GM12892 (cell line): ENCODE measurements at places on chromosomes 13 and 19.

DNA sequence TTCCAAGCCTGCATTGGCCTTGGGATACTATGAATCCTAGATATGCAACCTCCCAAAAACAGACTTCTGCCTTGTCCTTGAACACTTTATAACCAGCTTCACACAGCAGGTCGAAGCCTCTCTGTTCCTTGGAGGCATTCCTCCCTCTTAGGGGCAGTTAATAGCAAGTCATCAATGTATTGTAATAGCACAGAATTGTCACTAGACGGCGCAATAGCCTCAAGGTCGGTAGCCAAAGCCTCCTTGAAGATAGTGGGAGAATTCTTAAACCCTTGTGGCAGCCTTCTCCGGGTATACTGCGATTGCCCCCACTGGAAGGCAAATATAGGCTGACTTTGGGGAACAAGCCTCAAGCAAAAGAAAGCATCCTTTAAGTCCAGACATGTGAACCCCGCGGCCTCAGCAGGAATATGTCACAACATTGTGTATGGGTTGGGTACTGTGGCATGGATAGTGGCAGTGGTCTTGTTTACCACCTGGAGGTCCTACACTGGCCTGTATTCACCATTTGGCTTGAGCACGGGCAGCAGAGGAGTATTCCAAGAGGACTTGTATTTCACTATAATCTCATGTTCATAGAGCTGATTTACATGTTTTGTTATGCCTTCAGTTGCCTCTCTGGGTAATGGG is 61.1 kb downstream of the ZNF431 start:
- no peak for DNase-seq

DNA sequence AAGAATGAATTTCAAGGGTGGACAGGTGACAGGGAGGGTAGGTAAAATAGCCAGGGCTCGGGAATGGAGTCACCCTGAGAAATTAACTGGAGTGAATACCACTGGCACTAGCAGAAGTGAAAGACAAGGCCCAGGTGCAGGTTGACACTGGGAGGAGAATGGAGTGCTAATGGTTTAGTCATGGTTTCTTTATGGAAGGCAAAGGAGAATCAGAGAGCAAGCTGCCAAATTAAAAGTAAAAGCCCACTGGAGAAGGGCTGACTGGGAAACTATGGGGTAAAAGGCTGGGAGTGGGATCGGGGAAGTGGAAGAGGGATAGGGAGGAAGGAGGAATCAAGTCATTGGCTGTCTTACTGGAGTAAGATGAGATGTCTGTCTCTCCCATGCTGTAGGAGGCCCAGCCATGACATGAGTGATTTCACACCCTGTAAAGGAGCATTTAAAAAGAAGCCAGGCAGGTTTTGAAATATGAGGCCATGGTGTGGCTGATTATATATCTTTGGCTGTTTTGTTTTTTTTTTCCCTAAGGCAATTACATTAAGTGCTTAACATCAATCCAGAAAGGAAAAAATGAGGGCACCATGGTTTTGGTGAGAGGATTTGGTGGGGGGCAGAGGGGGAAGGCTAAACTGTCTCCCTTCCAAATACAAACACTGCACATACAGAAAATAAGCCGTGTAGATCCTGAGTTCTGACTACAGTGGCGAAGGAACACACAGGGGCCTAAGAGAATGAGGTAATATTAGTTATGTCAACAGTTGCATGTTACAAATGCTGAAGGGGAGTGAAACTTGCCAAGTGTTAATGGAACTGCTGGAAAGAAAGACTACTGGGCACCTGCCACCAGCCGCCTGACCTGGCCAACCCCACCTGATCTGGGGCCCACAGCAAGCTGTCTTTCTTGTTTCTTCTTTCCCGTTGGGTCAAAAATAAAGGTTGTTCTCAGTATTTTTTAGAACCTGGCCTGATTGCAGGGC is 183.5 kb upstream of the TSC22D1 start:
- no peak for DNase-seq

- no peak for DNase-seq
Measured at GRCh38 chr13:65724226-65724625, 1505.9 kb downstream of the PCDH9 start.

GRCh38 chr19:31350033-31350692 is 927 bp upstream of the TSHZ3 start:
- no peak for DNase-seq

GRCh38 chr13:49346460-49346859 is 97.4 kb downstream of the CAB39L start:
- DNase-seq, result no peak

DNA sequence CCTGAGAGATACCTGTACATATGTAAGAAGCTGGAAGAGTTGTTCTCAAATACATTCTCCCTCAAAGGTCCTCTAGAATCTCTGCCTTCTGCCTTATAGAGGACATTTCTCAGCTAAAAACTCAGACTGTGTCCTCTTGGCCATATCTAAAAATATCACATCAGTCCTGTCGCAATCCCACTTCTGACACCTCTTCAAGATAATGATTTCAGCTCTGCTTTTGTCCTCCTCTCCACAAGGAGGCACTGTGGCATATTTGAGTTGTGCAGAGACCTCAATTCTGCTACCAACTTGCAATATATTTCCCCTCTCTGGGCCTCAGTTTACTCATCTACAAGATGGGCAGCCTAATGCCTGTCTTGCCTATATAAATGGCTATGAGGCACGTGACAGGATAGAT is 16.6 kb downstream of the ADAMTS10 start:
- DNase-seq, result no peak

GRCh38 chr13:33908116-33908515 is 90.2 kb downstream of the RFC3 start:
- DNase-seq, result no peak

GRCh38 chr13:98539666-98540065 is 37.2 kb downstream of the STK24 start:
- DNase-seq, result no peak

DNA sequence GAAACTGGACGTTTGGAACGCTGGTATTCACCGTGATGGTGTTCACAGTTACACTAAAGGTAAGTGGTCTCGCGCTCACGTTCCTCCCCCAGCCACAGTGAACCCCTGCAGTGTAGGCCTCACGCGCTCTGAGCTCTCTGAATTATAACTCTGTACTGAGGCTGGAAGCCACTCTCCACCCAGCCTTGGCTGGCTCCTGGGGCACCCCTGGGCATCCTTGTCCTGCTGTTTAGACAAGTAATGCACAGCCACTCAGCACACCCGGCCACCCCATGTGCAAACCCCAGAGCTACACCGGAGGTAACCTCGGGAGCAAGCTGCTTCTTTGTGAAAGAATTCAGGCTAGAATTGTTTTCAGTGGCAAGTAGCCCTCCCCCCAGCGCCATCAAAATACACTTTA is 97.3 kb upstream of the MCF2L start:
- DNase-seq, result no peak

DNA sequence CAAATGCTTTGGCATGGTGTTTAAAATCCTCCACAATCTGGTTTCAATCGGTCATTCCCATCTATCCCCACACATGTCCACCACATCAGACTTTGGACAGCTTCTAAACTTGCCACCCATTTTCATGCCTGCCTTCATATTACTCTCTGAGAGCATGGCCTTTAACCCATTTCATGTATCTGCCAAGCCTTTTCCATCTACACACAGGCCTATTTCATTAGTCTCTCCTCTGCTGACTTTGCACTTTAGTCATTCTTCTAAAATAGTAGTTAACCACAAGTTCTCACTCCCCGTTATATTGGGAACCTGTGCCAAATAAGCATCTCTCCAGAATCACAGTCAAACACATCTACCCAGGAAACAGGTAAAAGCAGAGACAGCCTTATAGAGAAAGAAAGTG is 142.2 kb downstream of the MZT1 start:
- DNase-seq, result no peak

DNA sequence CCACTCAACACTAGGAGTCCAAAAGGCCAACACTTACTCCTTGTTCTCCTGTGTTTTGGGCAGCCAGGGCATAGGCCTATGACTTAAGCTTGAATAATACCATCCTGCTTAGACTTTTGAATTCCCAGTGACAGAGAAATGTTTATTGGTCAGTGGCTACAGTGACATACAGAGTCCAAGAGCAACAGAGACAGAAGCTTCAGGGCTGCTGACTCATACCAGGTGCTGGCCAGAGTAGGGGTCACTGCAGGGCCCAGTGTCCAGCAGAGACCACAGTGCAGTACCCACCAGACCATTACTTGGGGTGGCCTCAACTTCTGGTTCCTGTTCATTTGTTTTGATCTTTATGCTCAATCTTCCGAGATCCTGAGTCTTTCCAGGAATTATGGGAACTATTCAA is 6.0 kb upstream of the FREM2 start:
- DNase-seq, result no peak

DNA sequence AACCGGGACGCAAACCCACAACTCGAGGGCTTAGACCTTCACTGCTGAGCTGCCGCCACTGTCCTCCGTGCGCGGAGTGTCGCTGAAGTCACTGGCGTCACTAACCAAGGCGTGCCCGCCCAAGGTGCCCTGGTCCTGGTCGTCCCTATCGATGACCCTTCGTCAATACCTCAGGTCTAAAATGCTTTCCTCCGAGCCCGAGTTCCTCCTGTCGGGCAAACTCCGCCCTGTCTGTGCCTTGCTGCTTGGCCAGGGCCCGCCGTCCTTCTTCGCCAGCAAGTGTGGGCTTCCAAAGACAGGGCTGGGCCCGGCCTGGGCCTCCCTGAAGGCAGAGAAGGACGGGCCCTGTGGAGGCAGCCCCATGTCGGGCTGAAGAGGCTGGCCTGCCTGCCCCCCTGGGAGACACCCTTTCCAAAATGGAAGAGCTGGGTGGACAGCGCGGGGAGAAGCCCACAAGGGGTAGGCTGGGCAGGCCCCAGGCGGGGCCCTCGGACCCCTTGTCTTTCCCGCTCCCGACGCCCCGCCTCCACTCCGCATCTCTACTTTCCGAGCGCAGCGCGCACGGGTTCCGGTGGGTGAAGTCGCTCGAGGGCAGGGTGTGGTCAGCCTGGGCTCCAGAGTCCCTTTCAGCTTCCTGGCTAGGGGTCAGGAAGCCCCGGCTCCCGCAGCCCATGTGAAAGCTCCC is 13.4 kb downstream of the RB1 start:
- DNase-seq, result no peak

- DNase-seq, result no peak
Measured at GRCh38 chr13:20610006-20610405, 43.0 kb downstream of the IFT88 start.

GRCh38 chr13:104461049-104461448 is 1394.8 kb upstream of the SLC10A2 start:
- no peak for DNase-seq

- DNase-seq, result no peak
Measured at GRCh38 chr13:111403266-111403665, 82.8 kb downstream of the TEX29 start.

DNA sequence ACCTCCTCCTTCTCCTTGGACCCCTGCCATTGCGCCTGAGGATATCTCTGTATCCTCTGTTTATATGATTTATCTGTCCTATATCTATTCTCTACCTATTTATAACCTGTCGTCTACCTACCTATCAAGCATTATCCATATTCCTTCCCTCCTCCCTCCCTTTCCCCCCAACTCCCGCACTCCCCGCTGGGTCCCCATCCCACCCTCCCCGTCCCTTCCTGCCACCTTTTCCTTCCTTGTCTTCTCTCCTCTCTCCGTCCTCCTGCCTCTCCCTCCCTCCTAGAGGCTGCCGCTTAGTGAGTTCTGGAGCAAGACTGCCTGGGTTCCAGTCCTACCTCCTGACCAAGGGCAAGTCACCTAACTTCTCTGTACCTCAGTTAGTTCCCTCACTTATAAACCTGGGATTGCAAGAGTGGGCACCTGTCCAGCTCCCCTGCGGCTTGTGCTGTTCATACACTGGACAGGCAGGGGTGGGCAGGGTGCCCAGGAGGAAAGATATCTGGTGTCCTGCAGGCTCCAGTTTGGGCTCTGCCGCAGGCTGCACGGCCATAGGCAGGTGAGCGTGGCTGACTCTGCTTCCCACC is 16.1 kb downstream of the TTYH1 start:
- DNase-seq, result no peak

- DNase-seq, result peak; percentile 14
Measured at GRCh38 chr19:16038196-16038695, 38.0 kb upstream of the TPM4 start.

DNA sequence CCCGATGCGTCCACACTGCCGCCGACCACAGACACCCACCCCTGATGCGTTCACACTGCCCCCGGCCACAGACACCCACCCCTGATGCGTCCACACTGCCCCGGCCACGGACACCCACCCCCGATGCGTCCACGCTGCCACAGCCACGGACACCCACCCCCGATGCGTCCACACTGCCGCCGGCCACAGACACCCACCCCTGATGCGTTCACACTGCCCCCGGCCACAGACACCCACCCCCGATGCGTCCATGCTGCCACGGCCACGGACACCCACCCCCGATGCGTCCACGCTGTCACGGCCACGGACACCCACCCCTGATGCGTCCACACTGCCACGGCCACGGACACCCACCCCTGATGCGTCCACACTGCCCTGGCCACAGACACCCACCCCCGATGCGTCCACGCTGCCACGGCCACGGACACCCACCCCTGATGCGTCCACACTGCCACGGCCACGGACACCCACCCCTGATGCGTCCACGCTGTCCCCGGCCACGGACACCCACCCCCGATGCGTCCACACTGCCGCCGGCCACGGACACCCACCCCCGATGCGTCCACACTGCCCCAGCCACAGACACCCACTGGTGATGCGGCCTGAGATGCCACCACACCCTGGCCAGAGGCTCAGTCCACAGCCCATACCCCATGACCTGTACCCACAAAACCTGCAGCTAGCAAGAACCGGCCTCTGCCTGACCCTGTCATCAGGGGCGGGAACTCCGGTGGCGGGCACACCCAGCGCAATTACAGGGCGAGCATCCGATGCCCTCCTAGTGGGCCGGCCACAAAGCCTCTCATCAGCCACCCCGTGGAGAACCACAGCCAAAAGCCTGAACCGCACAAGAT is 28.4 kb downstream of the RASA3 start:
- DNase-seq, result no peak

DNA sequence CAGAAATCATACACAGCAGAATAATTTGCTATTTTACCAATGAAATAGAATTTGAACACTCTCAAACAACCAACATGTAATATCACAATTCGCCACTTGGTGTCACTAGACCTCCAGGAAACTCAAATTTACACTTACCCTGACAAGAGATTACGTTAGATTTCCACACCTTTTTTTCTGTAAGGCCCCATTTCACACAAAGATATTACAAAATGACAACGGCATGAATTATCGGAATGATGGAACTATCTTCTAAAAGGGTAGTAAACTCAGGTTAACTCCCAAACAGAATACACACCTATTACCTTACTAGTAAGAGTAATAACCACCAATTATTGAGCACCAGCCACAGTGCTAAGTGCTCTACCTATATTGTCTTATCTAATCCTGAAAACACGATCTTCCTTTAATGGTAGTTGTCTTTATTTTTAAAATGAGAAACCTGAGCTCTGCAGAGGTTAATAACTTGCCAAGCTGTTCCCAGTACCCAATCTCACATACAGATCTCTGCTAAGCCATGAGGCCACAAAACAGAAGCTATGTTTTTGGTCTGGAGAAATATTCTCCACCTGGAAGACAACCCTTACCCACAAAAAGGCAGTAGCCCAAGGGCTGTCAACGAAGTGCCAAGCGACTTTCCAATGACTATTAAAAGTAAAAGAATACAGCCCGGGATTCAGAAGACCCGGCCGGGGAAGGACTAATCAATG is 152.4 kb downstream of the DCLK1 start:
- no peak for DNase-seq
